ENCODE measurements at places on chromosomes 4 and X.
A peak's percentile ranks its signal among the peaks of the same experiment; 100 is the strongest.

DNA sequence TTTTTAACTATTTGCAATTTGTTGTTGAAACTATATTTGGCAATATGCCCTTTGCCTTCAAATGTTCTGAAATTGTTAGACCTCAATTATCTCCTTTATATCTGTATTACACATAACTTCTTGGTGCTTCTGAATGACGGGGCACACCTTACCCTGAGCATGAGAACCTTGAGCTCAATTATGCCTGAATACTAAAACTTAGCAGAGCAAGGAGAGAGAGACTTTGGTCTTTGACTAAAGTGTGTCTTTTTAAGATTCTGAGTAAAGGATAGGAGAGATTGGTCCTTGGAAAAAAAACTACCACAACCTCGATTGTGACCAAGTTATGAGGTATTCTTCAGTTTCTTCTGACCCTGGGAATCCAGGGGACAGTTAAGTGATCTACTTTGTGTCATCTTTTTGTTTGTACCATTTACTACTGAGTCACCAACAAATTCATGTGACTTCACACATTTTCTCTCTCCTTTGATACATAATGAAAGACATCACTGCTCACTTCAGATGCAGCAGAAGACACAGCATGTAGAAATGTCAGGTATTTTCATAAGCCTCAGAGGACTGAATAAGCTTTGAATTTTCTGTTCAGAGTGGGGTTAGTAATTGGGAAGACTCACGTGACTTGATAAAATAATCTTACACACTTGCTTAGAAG, 51.4 kb downstream of the PTTG2 start:
- DNase-seq: no peak

GRCh38 chr4:184114431-184114830, 103.2 kb downstream of the ENPP6 start:
- DNase-seq: no peak

DNA sequence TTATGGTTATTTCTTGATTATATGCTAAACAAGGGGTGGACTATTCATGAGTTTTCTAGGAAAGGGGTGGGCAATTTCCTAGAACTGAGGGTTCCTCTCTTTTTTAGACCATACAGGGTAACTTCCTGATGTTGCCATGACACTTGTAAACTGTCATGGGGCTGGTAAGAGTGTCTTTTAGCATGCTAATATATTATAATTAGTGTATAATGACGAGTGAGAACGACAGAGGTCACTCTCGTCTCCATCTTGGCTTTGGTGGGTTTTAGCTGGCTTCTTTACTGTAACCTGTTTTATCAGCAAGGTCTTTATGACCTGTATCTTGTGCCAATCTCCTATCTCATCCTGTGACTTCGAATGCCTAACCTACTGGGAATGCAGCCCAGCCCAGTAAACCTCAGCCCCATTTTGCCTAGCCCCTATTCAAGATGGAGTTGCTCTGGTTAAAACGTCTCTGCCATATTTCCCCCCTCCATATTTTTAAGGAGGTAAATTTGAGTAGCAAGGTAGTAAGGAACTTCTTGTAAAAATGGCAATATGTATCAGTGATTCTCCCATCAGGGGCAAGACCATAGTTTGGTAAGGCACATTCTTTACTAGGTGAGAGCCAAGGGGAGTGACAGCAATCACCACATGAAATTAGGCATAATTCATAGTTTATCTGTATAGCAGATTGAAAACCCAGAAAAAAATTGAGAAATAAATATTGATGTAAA, 2.6 kb downstream of the CXCL2 start:
- DNase-seq: no peak

GRCh38 chrX:120334603-120335002, 23.3 kb upstream of the TMEM255A start:
- DNase-seq: no peak

GRCh38 chr4:81566161-81566591, 94.5 kb upstream of the RASGEF1B start:
- DNase-seq: no peak

GRCh38 chr4:142984871-142985585, 138.9 kb upstream of the INPP4B start:
- peak; percentile 43 for DNase-seq

GRCh38 chrX:119194621-119195020, 41.5 kb upstream of the PGRMC1 start:
- peak; percentile 76 for DNase-seq

- DNase-seq: no peak
Observed at GRCh38 chrX:24396236-24396930, 35.9 kb downstream of the SUPT20HL1 start.

DNA sequence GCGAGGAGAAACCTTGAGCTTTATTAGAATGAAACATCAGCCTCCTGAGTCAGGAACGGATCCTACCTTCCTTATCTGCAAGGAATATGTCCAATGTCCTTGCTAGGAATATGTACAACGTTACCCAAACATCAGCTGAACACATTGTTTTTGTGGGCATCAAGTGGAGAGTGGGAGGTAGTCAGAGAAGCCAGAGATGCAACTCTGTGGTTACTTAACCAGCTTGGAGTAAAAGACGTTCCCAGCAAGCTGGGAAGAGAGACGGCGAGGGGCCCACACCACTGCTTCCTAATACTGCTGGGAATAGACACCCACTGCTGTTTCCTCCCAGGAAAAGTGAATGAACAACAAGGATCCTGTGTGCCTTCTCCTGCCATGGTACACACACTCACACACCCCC, 74.4 kb upstream of the PLAC1 start:
- DNase-seq: no peak

- DNase-seq: no peak
Observed at GRCh38 chr4:8373973-8374545, 66.5 kb downstream of the ACOX3 start.

- peak; percentile 45 for DNase-seq
Observed at GRCh38 chrX:136708348-136708747, 60.4 kb downstream of the CD40LG start.

- DNase-seq: no peak
Observed at GRCh38 chr4:73815145-73815544, 21.3 kb upstream of the CXCL6 start.

All from Karpas-422 (cell line).